T-helper 17 cell (primary cell): ENCODE measurements at places on chromosomes 6 and 20.

DNA sequence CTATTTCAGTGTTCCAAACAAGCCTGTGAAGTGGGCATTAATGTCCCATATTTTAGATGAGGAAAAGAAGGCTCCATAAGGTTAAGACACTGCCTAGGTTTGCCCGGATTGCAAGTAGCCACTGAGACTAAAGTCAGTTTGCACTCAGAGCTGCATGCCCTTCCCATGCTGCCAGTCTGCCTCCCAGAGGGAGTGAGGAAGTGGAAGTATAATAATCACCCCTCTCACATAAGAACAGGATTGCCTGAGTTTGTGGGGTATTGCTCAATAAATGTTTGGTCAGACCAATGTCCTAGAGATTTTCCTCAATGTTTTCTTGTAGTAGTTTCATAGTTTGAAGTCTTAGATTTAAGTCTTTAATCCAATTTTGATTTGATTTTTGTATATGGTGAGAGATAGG, 43.9 kb upstream of the CLIC5 start:
- DNase-seq = no peak

DNA sequence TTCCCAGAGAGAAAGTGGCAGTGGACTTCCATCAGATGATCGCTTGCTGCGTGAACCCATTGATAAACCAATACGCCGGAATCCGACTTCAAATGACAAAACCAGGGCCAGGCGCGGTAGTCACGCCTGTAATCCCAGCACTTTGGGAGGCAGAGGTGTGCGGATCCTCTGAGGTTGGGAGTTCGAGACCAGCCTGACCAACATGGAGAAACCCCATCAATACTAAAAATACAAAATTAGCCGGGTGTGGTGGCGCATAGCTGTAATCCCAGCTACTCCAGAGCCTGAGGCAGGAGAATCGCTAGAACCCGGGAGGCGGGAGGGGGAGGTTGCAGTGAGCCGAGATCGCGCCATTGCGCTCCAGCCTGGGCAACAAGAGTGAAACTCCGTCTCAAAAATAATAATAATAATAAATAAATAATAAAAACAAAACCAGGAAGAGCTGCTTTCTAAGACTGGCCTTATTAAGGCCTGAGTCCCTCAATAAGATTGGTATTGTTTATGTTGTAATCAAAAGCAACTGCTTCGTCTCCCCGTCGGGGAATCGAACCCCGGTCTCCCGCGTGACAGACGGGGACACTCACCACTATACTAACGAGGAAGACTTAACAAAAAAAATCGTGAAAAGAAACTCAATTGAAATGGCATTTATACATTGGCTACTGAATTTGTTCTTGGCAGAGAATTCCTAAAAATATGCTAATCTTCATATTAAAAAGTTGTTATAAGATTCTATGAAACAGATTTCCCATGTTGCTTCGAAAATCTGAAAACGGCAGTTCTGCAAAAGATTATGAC, 110.2 kb upstream of the ZNF184 start:
- no peak for DNase-seq

DNA sequence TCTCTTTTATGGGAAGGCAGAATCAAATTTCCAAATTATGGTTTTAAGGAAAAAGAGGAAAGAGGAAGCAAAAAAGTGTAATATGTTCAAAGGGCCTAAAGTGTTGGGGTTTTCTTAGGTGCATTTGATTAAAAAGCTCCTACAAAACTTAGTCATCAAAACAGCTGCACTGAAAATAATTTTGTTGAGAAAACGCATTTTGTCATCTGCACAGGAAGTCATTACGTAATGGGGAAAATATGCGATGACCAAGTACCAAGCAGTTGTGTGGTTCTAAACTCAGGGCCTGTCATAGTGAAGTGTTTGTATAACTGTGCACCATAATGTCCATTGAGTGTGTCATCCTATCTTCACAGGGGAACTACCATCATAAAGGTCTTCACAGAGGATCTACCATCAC, 15.6 kb downstream of the HAO1 start:
- DNase-seq = no peak

DNA sequence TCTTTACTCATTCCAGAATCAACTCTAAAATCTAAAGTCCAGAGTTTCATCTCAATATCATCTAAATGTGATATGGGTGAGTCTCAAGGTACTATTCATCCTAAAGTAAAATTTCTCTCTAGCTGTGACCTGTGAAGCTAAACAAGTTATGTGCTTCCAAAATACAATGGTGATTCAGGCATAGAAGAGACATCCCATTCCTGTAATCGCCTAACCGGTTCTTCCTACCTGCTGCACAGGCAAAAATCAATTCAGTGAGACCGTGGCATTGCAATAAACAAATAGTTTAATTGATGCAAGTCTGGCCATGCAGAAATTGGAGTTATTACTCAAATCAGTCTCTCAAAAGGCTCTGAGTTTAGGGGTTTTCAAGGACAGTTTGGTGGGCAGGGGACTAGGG, 232.8 kb downstream of the UBE3D start:
- no peak for DNase-seq

DNA sequence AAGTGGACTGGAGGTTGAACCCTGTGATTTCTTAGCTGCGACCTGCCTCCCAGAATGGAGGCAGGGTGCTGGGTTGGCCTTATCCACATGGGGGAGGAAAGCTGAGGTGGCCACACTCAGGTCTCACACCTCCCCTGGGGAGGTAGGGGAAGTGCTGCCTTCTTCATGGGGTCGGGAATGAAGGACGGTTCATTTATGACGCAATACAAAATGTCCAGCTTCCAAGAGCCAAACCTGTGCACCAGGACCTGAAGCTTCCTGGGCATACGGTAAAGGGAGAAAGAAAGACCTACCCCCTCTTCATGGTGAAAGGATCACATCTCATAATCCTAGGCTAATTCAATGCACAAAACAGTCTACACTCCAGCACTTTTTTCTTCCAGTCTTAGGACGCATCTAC, 150.6 kb upstream of the CDYL start:
- no peak for DNase-seq

DNA sequence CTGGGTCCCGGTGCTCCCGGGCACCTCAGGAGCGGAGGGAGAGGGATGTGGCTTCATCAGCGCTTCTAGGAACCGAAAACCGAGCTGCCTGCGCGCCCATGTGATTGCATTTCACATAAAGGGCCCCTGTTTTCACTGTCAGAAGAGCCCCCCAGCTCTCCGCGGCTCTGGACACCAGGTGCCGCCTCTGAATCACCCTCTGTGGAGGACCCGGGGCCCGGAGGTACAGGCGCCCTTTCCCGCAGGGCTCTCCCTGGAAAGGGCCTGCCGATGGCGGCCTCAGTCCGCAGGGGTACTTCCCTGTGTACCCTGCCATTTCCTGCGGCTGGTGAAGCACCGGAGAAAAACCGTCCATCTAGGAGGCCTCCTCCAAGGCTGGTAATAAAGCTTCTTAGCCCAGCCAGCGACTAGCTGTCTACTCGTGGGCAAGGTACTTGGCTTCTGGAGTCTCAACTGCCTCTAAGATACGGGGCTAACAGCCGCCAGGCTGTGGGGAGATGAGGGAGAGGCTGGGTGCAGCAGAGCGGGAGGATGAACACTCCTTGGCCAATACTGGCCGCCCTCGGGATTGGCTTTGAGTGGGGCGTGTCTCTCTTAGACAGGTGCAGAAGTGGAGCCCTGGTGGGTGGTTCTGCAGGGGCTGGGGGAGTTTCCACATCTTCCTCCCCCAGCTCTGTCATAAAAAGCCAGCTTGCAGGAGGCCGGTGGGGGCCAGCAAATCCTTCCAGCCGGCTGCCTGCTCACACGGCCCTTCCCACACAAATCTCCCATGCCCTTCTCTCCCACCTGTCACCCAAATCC, 1.6 kb downstream of the PPP1R16B start:
- DNase-seq = peak; percentile 42

- no peak for DNase-seq
These were observed 22.5 kb upstream of the MMS22L start for GRCh38 chr6:97305414-97306066.

- no peak for DNase-seq
These were observed 363.9 kb downstream of the DHX35 start for GRCh38 chr20:39326050-39326449.

DNA sequence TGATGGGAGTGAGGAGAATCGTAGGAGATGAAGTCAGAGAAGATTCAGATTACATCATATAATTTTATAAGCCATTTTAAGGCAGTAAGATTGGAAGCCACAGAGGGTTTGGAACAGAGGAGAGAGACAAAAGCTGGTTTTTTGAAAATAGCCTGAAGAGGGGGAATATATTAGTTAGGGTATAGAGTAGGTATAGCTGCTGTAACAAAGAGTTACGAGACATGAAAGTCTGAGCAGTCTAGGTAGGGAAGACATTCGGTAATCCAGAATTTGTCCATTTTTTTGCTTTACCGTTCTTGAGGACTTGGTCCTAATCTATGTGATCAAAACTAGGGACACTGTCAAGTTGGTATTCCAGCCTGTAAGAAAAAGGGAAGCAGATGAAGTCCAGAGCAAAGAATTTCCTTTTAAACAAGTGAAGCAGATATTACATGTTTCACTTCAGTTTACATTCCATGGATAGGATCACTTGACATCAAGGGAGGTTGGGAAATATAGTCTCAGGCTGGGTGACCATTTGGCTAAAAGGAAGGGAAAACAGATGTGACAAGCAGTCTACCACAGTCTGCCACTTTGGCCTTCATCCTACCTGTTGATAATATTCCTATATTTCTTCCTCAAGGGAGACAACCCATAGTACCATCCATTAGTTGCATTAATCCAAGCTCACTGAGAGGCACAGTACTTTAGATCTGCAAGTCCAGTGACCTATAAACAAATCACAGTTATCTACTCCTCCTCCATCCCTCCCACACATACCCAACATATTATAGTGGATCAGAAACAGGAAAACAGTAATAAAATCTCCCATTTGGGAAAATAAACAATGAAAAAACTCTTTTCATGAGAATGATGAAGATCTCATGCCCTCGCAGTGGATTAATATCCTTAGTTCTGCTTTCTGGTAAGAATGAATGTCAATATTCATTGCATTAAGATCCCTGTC, 10.2 kb downstream of the FAM135A start:
- DNase-seq = no peak

DNA sequence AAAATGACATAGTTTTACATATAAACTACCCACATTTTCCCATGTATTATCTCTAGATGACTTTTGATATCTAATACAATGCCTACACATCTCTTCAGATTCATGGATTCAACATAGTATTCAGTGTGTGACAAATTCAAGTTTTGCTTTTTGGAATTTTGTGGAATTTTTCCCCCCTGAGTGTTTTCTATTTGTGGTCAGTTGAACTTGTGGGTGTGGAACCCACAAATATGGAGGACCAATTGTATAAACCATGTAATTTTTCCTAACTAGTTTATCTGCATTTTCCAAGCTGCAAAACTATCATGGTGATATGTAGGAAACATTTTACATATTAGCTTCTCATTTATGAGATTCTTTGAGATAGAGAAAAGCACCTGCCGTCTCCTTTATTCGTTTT, 374.3 kb upstream of the SOX4 start:
- no peak for DNase-seq

- no peak for DNase-seq
These were observed 17.1 kb upstream of the NCOA7 start for GRCh38 chr6:125773387-125774341.

GRCh38 chr6:166908811-166909210, 47.5 kb downstream of the RNASET2 start:
- no peak for DNase-seq

DNA sequence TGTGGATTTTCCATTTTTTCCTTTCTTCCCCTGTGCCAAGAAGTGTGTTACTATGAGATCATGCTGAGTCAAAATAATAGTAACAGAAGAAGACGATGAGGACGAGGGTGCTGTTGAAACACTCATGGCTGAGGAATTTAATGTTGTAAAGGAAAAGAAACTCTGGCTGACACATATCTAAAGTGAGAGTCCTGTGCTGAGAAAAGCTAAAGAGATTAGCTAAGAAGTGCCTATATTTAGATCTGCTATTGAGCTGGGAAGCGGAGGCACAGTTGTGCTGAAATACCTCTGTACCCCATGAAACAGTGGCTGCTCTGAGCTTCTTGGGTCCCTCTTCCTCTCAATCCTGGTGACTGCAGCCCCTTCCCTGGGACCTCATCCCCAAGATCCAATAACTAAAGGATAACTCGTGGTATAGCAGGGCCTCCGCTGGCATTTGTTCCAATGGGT, 1.1 kb upstream of the SYTL3 start:
- no peak for DNase-seq

- no peak for DNase-seq
These were observed 6.1 kb downstream of the EEF1A1 start for GRCh38 chr6:73514746-73515110.

GRCh38 chr6:29746846-29747687, 23.8 kb downstream of the HLA-F start:
- no peak for DNase-seq

DNA sequence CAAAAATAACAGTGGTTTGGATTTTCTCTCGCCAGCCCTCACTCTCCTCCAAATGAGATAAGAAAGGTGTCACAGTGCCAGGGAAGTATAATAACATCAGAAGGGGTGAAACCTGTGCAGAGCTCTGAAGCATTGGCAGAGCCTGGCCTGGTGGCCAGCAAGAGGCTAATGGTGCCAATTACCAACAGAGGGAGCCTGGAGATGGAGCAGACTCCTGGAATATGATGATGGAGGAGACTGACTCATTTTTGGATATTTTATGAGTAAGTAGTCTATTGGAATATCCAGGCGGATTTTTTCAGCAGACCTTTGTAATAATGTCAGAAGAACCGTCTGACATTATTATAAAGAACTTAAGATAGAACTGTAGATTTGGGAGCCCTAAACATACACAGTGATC, 442.6 kb upstream of the MARCKS start:
- no peak for DNase-seq

DNA sequence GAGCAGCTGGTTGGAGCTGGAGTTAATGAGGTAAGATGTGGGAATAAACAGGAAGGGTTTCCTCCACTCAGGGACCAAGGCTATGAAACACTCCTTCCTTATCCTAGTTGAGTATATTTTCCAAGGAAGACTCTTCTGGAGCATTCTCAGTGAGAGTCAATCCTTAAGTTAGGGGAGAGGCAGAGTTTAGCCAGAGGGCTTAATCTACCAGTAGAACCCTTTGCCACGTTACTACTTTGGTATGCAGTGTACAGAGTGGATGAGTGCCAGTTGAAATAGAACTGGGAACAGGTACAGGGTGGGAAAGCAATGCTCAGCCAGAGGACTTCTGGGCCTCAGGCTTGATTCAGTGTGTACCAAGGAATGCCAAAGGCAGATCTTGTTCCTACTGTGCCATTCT, 114.3 kb downstream of the UBE3D start:
- DNase-seq = no peak

DNA sequence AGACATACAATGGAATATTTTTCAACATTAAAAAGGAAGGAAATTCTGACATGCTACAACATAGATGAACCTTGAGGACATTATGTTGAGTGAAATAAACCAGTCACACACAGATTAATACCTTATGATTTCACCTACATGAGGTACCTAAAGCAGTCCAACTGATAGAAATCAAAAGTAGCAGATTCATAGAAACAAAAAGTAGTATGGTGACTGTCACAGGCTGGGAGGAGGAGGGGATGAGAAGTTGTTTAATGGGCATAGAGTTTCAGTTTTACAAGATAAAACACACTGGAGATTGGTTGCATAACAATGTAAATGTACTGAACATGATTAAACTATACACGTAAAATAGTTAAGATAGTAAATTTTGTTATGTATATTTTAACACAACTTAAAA, 48.5 kb upstream of the OLIG3 start:
- DNase-seq = no peak

- DNase-seq = no peak
These were observed 2.2 kb downstream of the FAM120B start for GRCh38 chr6:170308761-170309160.
